ENCODE measurements at places on chromosomes 7 and 10.

DNA sequence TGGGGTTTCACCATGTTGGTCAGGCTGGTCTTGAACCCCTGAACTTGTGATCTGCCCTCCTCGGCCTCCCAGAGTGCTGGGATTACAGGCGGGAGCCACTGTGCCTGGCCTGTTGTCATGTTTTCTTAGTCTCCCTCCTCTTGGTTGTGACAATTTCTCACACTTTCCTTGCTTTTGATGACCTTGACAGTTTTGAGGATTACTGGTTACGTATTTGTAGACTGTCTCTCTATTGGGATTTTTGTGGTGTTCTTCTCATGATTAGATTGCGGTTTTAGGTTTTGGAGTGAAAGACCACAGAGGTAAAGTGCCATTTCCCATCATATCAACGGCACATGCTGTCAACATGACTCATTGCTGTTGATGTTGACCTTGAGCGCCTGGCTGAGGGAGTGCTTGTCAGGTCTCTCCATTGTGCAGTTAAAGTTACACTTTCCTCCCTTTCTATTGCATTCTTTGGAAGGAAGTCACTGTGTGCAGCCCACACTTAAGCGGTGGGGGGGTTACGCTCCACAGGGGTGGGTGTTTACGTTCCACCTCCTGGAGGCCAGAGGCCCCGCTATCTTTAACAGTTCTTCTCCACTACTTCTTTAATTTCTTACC is 10.8 kb downstream of the NEURL1 start:
- DNase-seq, result peak; percentile 73

GRCh38 chr10:5105626-5106025 is 11.4 kb downstream of the AKR1C3 start:
- no peak for DNase-seq

- no peak for DNase-seq
These were observed 662.2 kb upstream of the ADARB2 start for GRCh38 chr10:2399482-2399881.

DNA sequence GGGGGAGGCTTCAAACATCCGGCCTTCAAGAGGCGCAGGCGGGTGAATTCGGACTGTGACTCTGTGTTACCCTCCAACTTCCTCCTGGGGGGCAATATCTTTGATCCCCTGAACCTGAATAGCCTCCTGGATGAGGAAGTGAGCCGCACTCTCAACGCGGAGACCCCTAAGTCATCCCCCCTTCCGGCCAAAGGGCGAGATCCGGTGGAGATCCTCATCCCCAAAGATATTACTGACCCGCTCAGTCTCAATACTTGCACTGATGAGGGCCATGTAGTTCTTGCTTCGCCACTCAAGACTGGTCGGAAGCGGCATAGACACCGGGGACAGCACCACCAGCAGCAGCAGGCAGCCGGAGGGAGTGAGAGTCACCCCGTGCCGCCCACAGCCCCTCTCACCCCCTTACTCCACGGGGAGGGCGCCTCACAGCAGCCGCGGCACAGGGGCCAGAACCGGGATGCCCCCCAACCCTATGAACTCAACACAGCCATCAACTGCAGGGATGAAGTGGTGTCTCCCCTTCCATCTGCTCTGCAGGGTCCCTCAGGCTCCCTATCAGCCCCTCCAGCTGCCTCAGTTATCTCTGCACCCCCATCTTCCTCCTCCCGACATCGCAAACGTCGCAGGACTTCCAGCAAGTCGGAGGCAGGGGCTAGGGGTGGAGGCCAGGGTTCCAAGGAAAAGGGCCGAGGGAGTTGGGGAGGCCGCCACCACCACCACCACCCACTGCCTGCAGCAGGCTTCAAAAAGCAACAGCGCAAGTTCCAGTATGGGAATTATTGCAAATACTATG is 1.1 kb downstream of the MEPCE start:
- peak; percentile 73 for DNase-seq

- DNase-seq, result no peak
These were observed 70.1 kb upstream of the ARHGAP21 start for GRCh38 chr10:24793648-24794379.

- no peak for DNase-seq
These were observed 31.5 kb downstream of the CLIP2 start for GRCh38 chr7:74320645-74321221.

- DNase-seq, result peak; percentile 83
These were observed 47.3 kb downstream of the MYPN start for GRCh38 chr10:68156373-68157185.

DNA sequence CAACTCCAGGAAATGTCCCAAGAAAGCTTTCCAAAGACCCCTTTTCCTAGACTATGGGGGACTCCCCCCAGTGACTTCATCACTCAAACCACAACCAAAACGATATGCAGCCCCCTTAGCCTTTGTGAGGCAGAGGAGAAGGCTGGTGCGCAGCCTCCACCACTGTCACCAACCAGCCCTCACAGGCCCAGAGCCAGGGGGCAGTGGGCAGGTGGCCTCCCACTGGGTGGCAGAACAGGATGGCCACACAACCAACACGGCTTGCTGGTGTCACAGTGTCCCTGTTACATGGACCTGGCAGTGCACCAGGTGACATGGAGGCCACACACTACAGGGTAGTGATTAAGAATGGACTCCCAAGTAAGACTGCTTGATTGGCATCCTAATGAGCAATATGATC is 172.0 kb downstream of the PLXNA4 start:
- no peak for DNase-seq

DNA sequence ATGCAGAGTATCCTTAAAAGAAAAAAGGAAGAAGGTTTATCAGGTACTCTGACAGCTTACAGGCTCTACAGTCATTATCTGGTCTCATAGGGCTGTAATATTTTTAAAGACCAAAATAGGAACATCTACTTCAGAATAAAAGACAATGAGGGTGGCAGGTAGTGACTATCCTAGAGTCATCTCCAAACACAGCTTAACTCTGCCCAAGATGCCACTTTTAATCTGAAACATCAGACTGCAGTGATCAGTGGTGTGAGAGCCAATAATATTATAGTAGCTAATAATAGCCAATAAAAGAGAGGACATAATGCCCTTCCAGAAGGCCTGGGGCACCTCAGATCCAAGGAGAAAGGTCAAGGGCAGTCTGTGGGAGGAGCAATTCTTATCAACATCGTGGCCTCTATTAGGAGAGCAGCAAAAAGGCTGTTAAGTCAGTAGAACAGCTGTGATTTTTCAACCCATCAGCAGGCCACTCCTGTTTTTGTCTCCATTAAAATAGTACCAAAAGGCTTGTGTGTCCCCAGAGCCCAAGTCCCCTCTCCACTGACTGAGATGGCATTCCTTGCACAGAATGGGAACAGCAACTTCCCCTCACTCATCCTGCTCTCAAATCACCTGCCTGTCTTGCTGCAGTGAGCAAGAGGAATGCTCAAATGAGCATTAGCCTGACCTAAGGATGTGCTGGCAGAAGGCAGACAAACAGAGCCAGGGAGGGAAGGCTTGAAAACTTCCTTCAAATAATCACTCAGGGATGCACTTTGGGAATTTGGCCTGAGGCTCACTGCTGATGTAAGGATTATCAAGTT is 20.7 kb upstream of the SPOCK2 start:
- DNase-seq, result no peak

GRCh38 chr10:131081376-131081775 is 230.1 kb downstream of the TCERG1L start:
- DNase-seq, result peak; percentile 69

Measured in activated naive CD4-positive, alpha-beta T cell treated with anti-CD3 and anti-CD28 coated beads for 36 hours (primary cell).